ENCODE measurements at places on chromosomes 2 and 18.
A peak's percentile ranks its signal among the peaks of the same experiment; 100 is the strongest.

- DNase-seq, result no peak
These were observed 31.0 kb downstream of the ABCA12 start for GRCh38 chr2:215107216-215108056.

- DNase-seq, result no peak
These were observed 838.8 kb downstream of the SLC4A3 start for GRCh38 chr2:220466251-220466691.

GRCh38 chr2:190126798-190127197 is 64.3 kb upstream of the MSTN start:
- no peak for DNase-seq

DNA sequence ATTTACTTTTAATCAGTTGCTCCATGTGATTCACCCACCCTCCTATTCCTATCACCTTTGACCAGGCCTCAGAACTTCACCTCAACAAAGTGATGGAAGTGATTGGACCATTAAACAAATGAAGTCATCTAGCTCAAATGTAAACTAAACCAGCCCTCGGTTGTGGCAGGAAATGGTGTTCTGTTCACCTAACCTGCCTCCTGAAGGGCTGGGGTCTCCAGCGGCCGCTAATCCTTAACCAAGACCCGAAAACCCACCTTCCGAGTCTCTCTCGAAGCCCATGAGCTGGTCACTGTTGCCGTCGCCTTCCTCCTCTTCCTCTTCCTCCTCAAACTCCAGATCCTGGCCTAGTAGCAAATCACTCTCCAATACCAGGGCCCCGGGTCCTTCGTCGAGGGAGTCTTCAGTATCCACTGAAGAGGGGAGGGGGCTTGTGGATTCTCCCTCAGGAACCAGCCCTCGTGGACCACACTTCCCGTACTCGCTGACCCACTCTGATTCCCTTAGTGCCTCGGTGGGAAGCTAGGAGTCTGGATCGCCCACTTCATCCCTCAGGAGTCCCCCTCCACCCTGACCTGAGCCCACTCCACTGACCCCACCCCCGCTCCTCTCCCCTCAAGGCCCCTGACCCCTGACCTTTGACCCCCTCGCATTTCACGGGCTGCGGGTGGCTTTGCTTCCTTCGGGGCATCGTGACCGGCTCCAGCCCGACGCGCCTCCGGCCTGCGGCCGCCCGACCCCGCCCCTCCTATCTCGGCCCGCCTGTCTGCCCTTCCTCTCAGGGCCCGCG is 503 bp downstream of the ZNF513 start:
- peak; percentile 15 for DNase-seq

- no peak for DNase-seq
These were observed 105.0 kb upstream of the ITGA4 start for GRCh38 chr2:181352158-181352557.

DNA sequence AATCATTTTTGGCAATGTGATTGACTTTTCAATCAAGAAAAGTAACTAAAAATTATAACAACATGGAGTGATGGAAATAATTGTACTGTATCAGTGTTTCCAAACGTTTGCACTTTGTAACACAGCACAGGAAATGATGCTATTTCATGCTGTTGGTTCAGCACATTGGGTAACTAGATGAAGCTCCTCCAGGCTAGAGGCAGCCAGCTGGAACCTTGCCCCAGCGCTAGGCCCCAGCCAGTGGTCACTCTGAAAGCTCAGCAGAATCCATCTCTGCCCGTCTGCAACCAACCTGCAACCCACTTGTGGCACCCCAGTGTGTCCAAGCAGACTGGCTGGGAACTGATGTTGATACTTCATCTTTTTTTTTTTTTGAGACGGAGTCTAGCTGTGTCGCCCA is 15.3 kb downstream of the UNC50 start:
- no peak for DNase-seq

Data from T47D (cell line).